ENCODE measurements at places on chromosomes 1 and 21.
A peak's percentile ranks its signal among the peaks of the same experiment; 100 is the strongest.

DNA sequence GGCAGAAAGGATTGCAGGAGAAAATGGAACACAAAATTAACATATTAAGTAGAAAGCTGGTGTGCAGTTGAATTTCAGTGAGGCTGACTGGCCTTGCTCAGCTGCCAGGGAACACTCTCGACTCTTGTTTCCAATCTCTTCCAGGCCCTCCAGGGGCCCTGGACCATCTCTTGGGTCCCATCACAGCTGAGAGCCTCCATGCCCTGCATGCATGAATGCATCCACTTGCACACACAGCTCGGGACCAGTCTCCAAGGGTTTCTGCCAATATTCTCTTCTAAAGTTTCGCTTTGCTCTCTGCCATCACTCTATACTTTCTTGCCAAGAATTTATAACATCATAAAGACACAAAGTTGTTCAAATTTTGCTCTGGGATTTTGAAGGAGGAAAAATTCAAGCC is 200.3 kb downstream of the DSCAM start:
- no peak for DNase-seq

GRCh38 chr1:30901798-30902581 is 6.6 kb downstream of the SDC3 start:
- no peak for DNase-seq

GRCh38 chr21:32330784-32331311 is 32.2 kb downstream of the MRAP start:
- no peak for DNase-seq

GRCh38 chr1:172914501-172915144 is 136.1 kb downstream of the TNFSF18 start:
- DNase-seq = no peak

GRCh38 chr1:91273875-91274274 is 130.8 kb downstream of the HFM1 start:
- DNase-seq = no peak

DNA sequence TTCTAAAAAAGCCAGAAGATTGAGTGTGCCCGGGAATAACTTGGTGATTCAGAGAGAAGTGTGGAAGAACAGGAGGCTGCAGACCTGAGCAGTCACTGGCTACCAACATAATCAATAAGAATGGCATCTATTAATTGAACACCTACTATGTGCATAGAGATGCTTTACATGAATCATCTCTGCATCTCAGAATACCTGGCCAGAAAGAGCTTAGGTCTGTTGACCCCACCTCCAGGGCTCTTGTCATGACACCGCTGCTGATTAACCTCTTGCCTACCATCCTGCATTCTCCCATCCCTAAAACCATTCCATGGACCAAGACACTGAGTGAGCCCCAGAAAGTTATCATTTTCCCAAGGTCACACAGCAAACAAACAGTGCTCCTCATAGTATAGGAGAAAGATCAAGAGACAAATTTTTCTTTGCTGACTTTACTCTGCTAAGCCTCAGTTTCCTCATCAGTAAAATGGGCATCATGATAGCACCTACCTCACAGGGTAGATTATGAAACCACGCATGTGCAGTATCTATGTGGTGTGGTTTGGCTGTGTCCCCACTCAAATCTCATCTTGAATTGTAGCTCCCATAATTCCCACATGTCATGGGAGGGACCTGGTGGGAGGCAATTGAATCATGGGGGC is 16.3 kb upstream of the PINK1 start:
- no peak for DNase-seq

DNA sequence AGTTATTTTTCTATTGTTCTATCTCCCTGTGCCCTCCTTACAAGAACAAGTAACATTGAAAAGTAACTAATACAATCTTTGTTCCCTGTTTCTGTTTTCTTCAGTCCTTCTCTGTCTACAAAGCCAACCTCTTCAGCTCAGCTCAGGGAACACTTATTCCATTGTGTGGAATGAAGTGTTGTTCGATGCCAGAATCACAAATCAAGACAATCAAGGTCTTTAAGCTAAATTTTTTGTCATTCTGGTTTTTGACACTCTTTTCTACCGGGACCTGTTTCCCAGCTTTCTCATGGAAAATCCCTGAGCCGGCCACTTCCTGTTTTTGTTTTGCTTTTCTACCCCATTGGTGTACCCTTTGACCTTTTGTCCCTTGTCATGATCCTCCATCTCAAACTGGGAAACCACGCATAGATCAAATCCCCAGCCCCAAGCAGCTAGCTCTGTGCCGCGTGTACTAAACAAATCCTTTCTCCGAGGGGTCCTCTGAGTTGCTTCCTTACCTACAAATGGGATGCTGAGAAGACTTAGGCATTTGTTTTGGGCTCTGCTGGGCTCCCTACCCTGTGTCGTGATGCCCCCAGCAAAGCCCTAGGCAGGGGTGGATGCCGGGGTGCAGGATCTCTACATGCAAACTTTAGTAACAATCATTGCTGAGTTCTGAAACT is 141.8 kb downstream of the TOMM20 start:
- no peak for DNase-seq

DNA sequence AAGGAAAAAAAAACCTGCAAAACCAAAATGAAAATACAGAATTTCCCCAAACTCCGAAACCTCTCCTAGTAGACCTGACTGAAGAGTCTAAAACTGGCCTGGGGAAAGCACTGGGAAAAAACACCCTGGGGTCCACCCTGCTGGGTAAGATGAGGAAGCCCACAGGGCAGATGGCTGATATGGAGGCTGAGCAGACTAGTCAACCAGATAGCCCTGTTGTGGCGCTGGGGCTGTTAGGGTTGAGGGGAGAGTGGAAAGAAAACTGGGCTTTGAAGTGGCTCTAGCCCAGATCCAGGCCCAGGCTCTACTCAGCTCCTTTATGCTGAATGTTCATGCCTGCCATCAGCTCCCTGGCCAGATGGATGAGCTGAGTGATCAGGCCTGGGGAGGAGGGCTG is 6.8 kb upstream of the SLAMF1 start:
- DNase-seq = no peak

DNA sequence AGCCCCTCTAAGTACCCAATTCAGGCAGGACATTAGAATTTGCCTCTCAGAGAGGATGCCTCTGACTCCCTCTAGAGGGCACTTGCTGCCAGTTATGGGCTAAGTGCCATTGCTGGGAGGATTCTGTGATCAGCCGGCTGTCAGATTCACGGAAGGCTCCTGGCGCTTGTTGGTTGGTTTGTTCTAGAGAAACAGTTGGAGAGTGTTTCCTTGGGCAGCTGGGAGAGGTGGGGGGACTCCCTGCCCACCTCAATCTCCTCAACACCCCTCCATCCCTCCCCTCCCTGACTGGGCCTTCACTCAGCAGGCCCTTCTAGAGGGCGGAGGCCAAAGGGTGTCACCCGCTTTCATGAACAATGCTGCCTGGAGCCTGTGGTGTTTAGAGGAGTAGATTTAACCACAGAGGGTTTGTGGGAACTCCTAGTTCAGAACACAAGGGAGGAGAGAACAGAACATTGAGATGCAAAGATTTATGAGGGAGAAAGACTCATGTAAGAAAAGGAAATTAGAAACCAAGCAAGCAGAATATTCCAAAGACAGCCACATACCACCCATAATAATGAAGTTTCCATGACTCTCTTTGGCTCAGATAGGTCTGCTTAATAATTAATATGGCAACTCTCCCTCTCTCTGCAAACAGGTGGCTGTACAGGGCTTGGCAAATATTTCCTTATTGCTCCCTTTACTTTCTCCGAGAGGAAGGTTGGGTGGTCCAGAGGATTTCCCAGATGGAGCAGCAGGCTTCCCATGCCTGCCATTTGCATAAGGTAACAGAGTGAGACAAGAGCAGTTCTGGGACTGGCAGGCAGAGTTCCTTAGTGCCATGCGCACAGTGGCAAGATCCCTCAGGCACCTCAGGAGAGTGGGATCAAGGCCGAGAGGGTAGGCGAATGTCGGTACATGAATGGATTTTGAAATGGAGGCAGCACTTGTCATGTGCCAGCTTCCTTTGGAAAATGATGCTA is 30.0 kb upstream of the ACP6 start:
- no peak for DNase-seq

DNA sequence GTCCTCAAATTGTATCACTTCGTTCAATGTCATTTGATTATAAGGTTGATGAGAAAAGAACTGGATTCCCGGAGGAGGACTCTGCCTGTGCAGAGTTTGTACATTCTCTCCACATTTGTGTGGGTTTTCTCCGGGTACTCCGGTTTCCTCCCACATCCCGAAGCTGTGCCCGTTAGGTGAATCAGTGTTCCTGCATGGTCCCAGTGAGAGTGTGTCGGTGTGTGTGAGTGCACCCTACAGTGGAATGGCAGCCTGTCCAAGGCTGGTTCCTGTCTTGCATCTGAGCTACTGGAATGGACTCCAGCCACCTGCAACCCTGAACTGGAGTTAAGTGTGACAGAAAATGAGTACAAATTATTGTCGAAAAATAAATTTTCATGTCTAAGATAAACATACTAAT is 92.2 kb upstream of the KCTD3 start:
- no peak for DNase-seq

- DNase-seq = no peak
Observed at GRCh38 chr1:182415789-182416188, 15.3 kb upstream of the TEDDM1 start.

DNA sequence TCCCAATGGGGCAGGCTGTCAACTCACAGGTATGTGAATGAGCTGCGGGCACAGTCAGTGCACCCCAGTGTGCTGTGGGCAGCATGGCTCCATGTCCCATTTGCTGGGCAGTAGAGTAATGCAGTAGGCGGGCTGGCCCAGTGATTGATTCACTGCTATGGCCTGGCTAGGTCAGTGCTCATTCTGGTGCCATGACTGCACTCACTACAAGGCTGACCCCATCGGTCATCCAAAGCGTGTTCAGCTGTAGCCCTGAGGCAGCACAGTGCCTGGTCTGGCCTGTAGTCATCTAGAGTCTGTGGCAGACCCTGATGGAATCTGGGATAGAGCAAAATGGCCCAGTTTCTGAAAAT is 7.4 kb downstream of the HYI start:
- DNase-seq = no peak

- no peak for DNase-seq
Observed at GRCh38 chr1:234735916-234736315, 125.9 kb upstream of the IRF2BP2 start.

GRCh38 chr1:150560576-150561253 is 11.5 kb downstream of the ADAMTSL4 start:
- no peak for DNase-seq

DNA sequence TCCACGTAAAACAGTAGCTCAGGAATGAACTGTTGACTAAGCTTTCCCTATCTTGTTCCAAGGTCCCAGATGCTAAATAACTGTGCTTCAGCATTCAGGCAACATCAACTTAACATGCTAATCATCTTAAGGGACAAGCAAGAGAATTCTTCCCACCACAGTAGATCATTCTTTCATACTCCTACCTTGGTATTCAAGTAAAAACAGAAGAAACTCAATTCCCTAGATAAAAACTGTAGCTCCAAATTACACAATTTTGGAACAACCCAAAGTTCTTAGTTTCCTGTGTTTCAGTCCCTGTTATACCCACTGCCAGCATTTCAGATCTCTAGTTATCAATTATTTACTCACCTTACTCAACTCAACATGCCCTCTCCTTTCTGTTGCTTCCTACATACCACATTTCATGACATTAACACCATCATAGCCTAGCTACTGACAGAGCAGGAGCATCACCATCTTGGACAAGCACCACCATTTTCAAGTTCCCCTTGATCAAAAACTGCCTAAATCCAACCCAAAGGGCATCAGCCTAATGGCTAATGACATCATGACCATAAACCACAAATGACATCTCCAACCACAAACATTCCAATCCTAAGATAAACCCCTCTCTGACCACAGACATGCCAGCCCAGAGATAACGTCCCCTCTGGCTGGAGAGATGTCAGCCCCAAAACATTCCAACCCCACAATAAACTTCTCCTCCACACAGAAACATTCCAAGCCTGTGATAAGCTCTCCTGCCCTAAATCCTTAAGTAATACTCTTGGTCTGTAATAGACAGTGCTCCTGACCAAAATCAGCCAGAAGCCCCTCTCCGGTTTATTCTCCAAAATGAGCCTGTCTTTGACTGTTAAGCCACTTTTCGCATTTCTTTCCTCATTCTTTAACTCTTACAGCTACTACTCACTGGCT is 191.2 kb downstream of the RERE start:
- peak; percentile 93 for DNase-seq

GRCh38 chr1:235284231-235284769 is 43.7 kb downstream of the ARID4B start:
- DNase-seq = no peak

GRCh38 chr1:37020653-37021277 is 13.6 kb downstream of the GRIK3 start:
- no peak for DNase-seq

GRCh38 chr21:33695813-33696212 is 53.5 kb downstream of the ITSN1 start:
- DNase-seq = no peak

DNA sequence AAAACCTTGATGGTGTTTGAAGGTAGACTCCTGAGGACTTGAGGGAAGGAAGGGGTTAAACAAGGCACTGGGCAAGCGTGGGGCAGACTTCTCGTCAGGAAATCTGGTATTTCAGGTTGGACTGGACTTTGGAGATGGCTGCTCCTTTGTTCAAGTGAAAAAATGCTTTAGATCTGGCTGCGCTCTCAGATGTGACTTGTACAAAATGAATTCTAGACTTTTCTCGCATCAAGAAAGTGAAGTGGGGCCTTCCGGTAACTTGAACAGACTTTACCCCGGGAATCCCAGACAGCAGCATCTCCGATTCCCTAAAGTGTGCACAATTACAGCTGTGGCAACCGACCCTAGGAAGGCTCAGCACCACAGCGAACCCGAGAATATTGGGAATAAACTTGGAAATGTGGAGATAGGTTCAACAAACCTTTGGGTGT is 44.3 kb upstream of the ERRFI1 start:
- no peak for DNase-seq

- no peak for DNase-seq
Observed at GRCh38 chr1:116166011-116166571, 54.9 kb downstream of the MAB21L3 start.

GRCh38 chr1:33247545-33247944 is 8.7 kb upstream of the ZNF362 start:
- no peak for DNase-seq

DNA sequence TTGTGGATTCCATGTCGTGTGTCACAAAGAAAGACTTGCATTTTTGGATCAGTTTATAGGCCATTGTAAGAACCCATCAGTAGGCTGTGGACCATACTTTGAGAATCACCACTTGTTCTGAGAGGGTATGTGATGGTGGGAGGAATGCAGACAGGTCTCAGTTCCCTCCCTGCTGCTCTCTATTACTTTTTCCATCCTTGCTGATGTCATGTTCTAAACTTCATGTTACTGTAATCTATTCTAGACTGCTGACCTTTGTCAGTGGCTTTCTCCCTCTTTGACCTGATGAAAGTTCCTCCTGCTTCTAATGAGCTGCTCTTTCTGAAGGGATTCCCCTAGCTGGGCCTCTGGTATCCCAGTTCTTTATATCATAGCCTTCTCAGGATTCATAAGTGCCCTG is 46.1 kb downstream of the ST3GAL3 start:
- DNase-seq = no peak

GRCh38 chr1:76266762-76267161 is 192.2 kb downstream of the ST6GALNAC3 start:
- DNase-seq = no peak

DNA sequence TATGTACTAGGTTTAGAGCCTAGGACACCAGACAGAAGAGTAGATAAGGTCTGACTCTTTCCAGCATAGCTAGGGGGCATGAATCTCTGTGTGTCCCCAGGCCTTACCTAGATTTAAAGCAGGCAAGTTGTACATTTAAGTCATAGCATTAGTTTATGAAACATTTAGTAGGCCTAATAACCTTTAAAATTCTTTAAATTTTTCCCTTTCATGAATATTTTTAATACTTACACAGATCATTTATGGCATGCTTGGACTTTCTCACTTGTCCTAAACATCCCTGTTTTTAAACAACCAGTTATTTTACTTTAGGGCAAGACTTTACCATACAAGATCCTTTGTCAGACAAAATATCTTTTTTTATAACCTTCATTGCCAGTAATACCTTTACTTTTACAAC is 258.4 kb upstream of the ZRANB2 start:
- no peak for DNase-seq
